IgD-negative memory B cell (primary cell): ENCODE measurements at places on chromosomes 11 and 22. TPM values are rescaled to one million over a fixed set of nuclear protein-coding genes. Genes with fewer than 3 reads are reported as not detected.

APOA5 gene
- polyA plus RNA-seq, result not detected

WNT7B gene
- not detected for polyA plus RNA-seq

MLC1 gene
- 0.08 TPM for polyA plus RNA-seq

ILK gene
- polyA plus RNA-seq, result 80.5 TPM

C11orf24 gene
- polyA plus RNA-seq, result 40.5 TPM

GGTLC3 gene
- not detected for polyA plus RNA-seq

TPBGL gene
- polyA plus RNA-seq, result not detected

PLAAT4 gene
- 97.1 TPM for polyA plus RNA-seq

PGR gene
- not detected for polyA plus RNA-seq

TMEM191B gene
- not detected for polyA plus RNA-seq

KRTAP5-2 gene
- not detected for polyA plus RNA-seq

ART1 gene
- not detected for polyA plus RNA-seq

DCUN1D5 gene
- polyA plus RNA-seq, result 25.9 TPM

KDM4D gene
- 0.99 TPM for polyA plus RNA-seq

P2RY2 gene
- polyA plus RNA-seq, result 0.13 TPM

SCGB1D2 gene
- polyA plus RNA-seq, result not detected
